Stimulated activated CD4-positive, alpha-beta T cell treated with anti-CD3 and anti-CD28 coated beads, Interleukin-15, amount 100 ng/mL, for 48 hours (primary cell): ENCODE measurements at places on chromosomes 3 and 15.

DNA sequence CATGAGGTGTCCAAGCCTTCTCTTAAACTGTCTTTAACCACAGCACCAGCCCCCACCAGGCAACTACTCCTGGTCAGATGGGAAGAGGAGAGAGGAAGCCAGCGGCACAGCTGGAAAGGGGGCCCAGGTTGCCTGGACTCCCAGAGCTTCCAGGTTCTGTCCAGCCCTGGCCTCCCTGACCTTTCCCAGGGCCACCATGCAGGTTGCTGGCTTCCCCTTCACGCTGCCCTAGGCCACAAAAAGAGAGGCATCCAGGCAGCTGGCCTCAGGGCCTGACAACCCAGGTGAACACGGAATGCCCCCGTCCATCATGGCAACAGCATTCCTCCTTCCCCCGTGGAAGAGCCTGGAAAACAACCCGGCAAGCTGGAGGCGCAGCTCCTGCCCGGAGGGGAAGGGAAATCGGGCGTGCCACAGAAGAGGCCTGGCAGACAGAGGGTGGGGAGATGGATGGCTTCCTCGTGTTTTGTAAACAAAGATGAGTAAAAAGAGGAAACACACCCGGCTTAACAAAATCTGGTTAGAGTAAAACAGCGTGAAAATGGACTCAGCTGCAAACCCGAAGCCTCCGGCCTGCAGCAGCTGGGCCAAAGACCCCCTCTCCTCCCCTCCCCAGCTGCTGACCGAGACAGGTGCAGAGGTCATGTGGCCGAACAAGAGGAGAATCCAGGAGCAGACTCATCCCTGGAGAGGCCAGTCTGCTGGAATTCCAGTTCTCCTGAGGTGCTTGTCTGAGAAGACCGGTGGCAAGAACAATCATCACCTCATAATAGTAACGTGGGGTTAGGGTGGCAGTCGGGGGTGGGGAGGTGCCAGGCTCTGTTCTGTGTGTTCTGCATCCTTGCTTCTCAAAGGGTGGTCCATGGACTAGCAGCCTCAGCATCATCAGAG lies 15.5 kb downstream of the BMF start:
- DNase-seq, result no peak

DNA sequence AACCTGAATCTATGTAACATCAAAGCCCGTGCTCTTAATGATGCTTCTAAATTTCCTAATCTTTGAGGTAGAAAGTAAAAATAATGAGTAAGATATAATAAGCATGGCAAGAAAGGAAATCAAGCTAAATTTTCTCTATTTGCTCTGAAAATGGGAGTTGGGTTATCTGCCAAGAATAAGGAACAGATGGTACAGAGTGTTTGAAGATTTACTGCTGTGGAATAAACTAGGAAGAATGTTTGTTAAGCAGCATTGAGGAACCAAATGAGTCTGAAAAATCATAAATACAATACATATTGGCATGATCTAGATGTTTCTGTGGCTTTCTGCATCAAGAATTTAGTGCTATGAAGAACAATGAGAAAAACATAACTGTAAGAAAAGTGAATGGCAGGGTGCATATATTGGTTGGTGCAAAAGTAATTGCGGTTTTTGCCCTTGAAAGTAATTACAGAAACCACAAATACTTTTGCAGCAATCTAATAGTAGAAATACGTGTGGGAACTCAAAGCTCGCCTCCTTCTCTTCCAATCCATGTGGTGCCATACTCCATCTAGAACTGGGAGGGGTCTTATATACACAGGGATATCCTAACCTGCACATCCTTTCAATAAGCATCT lies 87.6 kb downstream of the SUCNR1 start:
- no peak for DNase-seq

DNA sequence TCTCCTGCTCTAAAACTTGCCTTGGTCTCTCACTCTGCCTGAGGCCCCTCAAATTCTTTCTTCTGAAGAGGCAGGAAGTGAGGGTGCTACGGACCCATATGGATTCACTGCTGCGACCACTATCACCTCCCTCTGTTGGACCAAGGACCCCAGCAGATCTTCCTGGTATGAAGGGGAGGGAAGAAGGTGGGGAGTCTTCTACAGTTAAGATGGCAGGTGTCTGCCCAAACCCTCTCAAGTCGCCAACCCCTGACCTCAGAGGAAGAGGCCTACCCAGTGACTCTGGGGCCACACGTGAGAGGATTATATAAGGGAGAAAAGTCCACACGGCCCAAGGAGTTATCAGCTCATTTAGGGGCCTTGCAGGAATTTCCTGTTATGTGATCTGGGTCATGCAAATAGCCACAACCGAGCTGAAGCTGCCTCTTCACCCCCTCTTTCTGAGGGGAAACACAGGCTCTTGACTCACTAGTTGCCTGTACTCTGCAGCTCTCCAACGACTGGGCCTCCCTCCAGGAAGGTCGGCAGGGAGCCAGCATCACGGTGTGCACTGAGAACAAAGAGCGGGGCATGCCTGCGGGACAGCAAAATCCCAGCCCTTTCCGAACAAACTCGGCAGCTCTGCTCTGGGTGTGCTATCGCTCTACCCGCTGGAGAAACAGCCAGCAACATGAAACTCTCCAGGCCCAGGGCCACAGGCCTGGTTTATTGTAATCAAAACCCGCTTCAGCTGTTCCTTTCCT lies 116.0 kb downstream of the XXYLT1 start:
- no peak for DNase-seq

GRCh38 chr15:60376677-60377095 lies 21.1 kb downstream of the ANXA2 start:
- DNase-seq, result no peak

DNA sequence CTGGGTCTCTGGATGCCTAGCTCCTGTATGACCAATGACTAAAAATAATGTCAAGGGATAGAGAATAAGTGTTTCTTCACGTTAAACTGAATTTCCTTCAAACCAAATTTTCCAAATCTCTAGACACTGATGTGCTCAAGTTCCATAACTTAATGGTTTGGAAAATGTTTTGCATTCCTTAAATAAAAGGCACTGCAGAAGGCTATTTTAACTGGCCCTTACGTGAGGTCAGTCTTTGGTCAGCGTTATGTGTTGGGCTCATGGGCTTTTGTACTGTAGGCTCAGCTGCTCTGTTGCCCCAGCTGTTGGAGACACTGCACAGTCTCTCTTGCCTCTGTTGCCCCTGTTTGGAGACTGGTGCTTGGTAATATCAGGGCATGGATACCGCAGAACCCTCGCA lies 188.5 kb downstream of the TPRG1 start:
- no peak for DNase-seq

GRCh38 chr15:67794832-67795574 lies 30.3 kb upstream of the SKOR1 start:
- DNase-seq, result peak; percentile 53

DNA sequence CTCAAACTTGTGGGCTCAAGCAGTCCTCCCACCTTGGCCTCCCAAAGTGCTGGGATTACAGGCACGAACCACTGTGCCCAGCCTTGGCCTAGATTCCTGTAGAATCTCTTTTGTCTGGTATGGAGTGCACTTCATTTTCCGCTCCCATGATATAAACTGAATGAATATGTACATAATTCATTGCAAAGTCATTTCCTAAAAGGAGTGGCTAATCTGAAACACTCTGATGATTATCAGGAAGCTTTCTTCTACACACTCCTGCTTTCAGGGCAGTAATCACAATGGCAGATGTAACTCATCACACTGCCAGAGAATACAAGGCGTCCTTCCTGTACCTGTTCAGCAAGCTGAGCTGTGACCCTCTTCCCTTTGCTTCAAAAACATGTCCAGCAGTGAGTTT lies 28.6 kb downstream of the RLBP1 start:
- no peak for DNase-seq

GRCh38 chr3:174355505-174355904 lies 503.6 kb upstream of the NAALADL2 start:
- DNase-seq, result no peak

DNA sequence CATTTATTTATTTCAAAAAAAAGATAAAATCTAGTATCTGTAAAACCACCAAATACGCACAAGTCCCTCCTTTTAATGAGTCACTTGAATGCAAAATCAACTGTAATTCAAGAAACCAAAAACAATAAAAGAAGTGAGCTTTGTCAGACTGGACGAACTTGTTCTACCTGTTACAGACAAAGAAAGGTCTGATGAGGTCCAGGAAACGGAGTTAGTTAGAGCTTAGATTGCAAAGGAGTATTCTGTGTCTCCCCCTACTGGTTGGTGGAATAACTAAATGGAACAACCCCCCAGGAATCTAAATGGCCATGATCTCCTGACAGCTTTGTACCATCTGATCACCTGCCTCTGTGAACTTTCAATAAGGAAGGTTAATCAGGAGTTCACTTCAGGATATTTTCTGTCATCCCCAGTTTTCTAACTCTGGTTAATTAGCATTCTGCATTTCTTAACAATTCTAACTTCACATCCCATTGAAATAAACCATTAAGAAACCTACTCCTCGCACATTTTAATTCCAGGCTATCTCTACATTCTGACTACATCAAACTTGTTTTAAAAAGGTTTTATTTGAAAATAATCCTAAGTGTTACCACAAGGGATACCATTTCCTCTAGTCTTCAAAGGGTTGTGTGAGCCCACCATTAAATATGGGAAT lies 333.0 kb upstream of the SATB1 start:
- DNase-seq, result no peak

GRCh38 chr3:46895204-46895660 lies 17.7 kb downstream of the PTH1R start:
- peak; percentile 72 for DNase-seq

GRCh38 chr3:7144697-7145308 lies 283.9 kb downstream of the GRM7 start:
- DNase-seq, result no peak

DNA sequence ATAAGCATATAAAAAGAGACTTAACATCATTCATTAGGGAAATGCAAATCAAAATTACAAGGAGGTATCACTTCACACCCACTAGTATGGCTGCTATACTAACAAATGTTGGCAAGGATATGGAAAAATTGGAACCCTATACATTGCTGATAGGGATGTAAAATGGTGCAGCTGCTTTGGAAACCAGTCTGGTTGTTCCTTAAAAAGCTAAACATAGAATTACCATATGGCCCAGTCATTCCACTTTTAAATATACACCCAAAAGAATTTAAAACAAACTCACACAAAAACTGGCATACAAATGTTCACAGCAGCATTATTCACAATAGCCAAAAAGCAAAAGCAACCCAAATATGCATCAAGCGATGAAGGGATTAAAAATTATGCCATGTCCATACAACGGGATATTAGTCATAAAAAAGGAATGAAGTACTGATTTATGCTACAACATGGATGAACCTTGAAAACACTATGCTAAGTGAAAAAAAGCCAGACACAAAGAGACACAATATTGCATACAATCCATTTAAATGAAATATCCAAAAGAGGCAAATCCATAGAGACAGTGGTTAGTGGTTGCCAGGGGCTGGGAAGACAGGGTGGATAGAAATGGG lies 118.3 kb downstream of the OSBPL10 start:
- DNase-seq, result no peak

- no peak for DNase-seq
Measured at GRCh38 chr3:183987000-183987600, 30.6 kb downstream of the ABCC5 start.

DNA sequence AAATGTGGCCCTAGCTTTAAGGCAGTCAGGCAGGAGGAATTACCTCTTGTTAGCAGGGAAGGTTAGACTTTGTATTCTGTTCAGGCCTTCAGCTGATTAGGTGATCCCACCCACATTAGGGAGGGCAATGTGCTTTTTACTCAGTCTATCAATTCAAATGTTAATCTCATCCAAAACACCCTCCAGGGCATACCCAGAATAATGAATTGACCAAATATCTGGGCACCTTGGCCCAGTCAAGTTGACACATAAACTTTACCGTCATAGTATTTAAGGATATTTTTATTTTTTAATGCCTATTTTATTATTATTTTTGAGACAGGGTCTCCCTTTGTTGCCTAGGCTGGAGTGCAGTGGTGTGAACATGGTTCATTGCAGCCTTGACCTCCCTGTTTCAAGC lies 146.1 kb downstream of the PTPRG start:
- no peak for DNase-seq

DNA sequence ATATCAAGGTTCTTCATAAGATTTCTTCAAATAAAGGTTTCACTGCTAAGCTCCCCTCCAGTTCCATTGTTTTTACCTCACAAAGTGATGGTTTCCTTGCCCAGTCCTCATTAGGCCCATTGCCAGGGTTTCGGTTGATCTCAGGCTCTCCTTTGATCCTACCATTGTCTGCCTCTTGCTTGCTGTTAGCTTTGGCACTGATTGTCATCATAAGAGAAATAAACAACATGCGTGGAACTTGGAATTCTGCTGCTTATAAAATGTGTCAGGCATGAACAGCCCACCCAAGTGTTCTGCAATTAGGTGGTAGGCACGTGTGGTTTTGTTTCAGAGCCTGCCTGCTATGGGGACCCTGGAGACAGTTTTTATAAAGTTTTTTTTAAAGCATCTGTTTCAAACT lies 107.6 kb upstream of the BFSP2 start:
- DNase-seq, result no peak

GRCh38 chr3:182135056-182135455 lies 423.3 kb downstream of the SOX2 start:
- DNase-seq, result no peak

- no peak for DNase-seq
Measured at GRCh38 chr3:150309557-150309956, 98.5 kb upstream of the TSC22D2 start.

DNA sequence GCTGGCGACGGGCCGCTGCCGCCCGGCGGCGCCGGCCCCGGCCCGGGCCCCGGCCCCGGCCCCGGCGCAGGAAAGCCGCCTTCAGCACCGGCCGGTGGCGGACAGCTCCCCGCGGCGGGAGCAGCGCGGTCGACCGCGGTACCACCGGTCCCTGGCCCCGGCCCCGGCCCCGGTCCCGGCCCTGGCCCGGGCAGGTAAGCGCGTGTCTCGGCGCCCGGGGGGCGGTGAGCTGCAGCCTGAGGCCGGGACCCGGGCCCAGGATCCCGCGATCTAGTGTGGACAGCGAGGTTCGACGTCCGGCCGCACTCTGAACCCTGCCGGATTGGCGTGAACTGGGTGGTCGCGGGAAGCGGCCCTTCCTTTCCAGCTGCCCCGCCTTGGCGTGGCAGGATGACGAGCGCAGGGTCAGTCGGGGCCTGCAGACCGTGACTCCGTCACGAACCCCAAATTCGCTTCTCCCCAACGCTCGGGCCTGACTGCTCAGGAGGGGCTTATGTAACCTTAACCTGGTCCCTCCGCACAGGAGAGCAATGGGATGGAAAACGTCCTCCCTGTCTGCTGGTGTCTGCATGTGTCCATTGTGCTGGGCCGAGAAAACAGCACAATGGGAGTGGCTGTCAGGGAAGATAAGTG lies 472 bp downstream of the BSN start:
- no peak for DNase-seq

- no peak for DNase-seq
Measured at GRCh38 chr3:63687278-63688225, 35.1 kb downstream of the SNTN start.
